ENCODE measurements at places on chromosomes 4 and X. TPM values are rescaled to one million over a fixed set of nuclear protein-coding genes. Genes with fewer than 3 reads are reported as not detected.

DNA sequence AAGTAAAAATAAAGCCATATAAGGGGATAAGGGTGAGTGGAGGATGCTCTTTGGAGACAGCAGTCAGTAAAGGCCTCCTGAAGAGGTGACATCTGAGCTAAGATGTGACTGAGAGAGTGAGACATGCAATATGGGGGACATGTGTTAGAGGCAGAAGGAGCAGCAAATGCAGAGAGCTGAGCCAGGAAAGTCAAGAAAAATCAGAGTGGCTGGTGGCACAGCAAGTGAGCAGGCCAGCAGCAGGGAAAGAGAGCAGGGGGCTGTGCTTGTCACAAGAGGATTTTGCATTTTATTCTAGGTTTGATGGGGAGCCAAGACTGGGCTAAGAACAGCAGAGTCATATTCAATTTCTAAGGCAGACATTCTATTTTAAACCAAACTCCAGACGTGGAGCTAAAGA is 394.5 kb downstream of the KCNIP4 start:
- no peak for DNase-seq

DNA sequence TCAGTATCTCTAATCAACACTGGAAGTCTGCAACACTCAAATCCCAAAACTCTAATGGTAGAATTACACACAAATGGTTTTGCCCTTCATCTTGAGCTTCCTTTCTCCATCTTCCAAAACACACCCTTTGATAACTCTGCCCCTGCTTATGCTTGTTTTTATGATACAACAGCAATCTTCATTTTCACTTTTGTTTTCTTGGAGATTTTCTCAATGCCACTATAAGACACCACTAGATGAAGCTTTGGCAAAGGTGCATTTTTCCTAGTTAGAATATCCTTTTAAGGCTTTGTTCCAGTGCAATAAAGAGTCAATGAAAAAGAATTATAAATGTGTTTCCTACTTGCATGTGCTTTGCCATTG is 472.4 kb upstream of the NWD2 start:
- no peak for DNase-seq

DNA sequence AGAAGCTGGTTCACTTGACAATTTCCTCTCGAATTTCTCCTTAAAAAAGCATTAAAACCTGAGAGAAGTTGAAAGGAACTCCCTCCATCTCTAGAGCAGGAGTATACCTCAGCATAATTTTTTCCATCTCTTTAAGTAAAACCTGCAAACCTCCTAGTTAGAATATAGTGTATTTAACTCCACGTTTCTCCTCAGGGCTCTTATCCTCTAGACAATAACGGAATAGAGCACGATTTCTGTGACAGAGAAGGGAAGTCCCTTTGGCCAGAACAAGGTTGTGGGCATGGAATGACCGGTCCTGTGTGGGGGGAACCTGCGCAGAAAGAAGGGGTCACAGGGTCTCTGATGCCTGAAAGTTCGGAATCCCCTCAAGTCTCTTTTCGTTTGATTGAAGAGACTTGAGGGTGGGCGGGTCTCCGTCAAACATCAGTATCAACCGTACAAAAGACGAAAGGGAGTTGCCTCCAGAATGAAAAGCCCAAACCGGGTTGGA is 697 bp downstream of the ZNF280C start:
- no peak for DNase-seq

DNA sequence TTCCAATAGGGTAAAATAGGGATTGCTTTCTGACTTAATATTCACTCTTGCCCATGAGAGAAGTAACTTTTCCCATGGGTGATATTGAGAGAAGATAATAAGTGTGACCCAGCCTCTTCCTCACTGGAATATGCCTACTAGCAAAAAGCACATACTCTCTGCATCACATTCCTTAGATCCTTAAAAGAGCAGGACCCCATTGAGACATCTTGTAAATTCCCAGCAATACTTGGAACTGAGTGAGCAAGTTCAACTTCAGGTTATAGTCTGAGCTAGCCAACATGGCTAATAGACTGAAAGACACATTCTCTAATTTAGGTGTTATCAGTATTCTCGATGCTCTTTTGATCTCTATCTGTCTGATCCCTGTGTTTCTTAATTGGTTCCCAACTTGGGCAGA is 1372.3 kb downstream of the STIM2 start:
- DNase-seq: no peak

DNA sequence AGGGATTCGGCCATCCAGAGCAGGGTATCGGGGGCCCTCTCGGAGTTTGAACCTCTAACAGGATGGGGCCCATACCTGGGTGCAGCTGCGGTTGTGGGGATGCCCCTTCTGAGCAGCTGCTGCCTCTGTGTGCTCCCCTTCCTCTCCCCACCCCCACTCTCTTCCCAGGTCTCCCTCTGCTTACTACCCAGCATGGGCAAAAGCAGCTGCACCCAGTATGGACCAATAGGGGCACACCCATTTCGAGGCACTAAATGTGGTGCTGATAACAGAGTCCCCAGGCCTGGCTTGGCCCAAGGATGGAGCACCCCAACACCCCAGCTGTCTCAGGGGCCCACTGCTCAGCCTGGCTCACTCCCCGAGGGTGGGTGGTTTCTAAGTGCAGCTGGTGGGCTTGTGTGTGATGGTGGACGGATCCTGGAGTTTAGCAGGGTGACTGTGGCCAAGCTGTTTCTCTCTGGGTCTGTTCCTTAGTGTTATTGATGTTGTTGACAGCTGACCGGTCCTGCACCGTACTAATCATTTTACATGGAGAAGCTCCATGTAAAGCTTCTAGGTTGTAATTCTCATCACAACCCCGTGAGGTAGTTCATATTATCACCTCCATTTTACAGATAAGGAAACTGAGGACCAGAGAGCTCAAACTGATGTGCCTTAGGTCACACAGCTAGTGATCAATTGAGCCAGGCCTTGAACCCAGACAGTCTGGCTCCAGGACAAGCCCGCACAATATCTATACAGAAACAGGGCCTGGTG is 13.1 kb upstream of the KIAA0232 start:
- no peak for DNase-seq

TRMT10A gene
- 4.6 TPM for total RNA-seq

DNA sequence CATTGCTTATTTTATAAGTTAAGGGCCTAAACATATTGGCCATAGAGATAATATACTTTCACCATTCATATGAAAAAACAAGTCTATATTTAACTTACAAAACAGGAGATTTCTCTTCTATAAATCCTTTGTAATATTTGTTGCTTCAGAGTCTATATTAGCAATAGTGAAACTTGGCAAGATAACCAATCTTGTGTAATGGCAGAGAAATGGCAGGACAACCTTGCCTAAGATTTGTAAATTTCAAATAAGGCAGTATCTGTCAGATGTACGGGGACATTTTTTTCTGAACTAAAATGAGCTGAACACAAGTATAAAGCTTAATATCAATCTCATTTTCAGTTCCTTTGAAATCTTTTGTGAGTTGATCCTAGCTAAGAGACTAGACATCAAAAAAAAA is 17.8 kb upstream of the CPEB2 start:
- no peak for DNase-seq

KCND1 gene
- 0.68 TPM for total RNA-seq

DNA sequence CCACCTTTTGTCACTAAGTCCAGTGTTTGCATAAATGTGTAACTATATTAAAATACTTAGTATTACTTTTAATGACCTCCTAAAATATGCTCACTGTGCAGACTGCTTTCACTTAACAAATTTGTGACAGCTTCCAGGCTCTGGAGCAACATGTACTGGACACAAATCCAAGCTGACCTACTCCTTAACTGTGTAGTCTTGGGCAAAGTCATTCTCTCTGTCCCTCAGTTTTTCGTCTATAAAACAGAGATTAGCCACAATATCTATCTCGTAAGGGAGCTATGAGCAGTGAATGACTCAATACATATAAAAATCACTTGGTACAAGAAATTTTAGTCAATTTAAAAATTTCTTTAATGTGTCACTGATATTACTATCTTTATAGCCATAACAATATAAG is 20.4 kb upstream of the RAB40A start:
- no peak for DNase-seq

- DNase-seq: no peak
These were observed 10.7 kb upstream of the BRS3 start for GRCh38 chrX:136477026-136477425.

GRCh38 chr4:61427099-61427817 is 227.1 kb downstream of the ADGRL3 start:
- no peak for DNase-seq

DNA sequence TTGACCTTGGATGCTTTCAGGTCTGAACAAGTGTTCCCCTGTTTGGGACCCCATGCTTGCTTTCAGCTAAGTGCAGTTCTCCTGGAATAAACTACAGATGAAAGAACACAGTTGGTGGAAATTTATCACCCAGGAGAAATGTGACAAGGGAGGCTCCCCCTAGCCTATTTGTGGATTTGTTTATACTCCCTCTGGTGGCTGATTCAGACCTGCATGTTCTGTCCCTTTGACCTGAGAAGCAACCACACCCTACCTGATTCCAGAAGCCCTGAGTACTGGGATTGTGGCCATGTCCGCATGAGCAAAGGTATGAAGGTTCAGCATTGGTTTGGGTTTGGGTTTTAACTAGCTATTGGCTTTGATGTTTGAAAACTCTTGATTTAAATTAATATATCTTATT is 440.9 kb downstream of the MID1IP1 start:
- peak; percentile 45 for DNase-seq

GRCh38 chr4:155587766-155588165 is 78.9 kb upstream of the GUCY1A1 start:
- no peak for DNase-seq

LYAR gene
- total RNA-seq: 3.0 TPM

DNA sequence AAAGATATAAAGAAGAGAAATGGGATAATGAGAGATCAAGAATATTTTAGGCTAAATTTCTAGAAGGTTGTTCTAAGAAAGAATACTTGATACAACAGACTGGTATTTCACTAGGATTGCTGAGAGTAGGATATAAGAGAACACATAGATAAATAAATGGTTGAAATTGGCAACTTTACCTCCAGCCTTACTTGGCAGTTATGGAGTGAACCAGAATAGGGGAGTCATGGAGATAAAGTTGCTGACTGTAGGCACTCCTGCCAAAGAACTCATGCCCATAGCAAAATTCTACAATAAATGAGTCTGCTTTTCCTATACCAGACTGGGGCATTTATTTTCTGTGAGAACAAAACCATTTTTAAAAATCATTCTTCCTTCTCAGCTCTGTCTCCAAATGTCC is 26.4 kb upstream of the MMRN1 start:
- DNase-seq: no peak

DNA sequence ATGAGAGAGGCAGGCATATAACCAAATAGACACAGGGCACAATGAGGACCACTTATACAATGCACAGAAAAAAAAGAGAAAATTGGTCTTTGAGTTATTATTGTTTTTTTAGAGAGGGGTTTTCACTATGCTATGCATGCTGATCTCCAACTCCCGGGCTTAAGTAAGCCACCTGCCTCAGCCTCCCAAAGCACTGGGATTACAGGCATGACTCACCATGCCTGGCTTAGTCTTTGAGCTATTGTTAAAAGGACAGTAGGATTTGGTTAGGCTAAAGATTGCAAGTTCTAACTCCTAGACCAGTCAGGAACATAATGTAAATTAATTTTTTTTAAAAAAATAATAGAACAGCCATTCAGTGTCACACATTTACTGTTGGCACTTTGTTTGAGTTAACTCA is 340.1 kb downstream of the GPAT3 start:
- no peak for DNase-seq

STOX2 gene
- total RNA-seq: 3.8 TPM

GRCh38 chrX:42704454-42704853 is 73.5 kb downstream of the PPP1R2C start:
- no peak for DNase-seq

DNA sequence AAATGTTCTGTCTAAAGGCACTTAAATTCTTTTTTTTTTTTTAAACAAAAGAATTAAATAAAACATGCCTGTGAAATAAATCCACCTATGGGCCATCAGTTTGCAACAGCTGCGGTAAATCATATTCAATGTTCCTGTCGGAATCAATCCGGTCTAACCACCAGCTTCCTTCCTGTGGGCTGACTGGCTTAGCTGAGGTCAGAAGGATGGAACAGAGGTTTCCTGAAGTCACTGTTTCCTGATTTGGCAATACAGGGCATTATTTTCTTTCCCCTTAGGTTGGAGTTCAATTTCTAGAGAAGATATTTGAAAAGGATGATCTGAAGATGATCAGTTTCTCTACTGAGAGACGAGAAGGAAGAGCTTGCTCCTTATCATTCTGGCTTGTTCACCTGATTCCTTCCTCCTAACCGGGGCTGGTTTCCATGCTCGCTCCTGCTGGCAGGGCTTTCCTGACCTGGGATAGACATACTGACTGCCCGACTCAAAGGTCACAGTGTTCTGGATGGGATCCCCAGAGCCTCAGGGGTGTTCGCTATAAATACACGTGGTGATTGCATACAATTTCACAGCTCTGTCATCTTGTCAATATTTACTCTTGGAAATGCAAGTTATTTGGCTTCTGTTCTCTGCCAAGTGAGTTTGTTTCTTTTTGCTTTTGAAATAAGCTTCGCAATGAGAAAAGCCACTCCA is 21.7 kb downstream of the PDLIM3 start:
- DNase-seq: peak; percentile 89

DNA sequence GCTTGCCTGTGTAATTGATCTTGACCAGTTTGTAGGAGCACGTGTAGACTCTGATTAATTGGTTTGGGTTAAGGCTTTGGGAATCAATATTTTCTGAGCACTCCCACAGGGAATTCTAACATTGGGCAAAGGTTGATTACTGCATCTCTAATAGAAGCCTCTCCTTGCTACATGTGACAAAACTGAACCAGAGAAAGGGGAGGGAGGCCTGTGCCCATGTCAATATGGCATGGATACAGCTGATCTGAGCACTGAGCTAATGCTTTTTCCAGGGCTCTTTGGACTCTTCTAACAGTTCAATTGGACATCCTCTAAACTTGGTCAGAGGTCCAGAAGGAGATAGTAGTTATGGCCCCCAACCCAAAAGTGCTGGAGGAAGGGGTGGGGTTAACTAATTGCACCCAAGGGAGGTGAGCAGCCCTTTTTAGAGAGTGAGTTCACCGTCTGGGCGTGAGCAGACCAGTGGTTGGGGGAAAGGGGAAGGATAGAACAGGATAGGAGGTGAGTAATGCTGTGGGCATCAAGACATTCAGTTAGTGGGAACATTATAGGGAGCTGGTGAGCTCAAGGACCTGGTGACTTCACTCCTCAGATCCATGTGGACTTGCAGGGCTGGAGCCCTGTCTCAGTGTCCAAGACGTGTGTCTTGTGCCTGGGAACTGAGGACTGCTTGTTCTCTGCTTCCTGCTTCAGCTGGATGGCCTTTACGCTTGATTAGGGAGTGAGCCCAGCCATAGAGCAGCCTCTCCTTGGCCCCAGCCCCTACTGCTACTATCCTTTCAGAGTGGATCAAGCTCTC is 22.8 kb downstream of the MSN start:
- DNase-seq: peak; percentile 55

- DNase-seq: no peak
These were observed 691.9 kb downstream of the TECRL start for GRCh38 chr4:63717384-63717783.

GRCh38 chr4:188869581-188869980 is 730.3 kb downstream of the TRIML1 start:
- DNase-seq: no peak

DNA sequence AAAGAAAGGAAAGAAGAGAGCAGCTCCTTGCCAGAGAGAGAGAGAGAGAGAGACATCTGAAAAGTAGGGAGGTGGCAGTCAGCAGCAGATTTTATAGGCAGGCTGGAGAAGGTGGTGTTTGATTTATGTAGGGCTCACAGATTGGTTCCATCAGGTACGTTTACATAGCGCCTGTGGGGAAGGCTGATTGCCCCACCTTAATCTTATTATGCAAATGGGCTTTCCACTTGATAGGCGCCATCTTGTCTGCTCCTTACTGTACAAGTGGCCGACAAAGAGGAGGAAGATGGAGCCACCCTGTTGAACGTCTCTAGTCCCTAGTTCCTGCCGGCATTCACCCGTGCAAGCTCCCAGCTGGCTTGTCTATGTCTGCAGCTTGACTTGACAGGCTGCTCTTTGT is 49.1 kb upstream of the DHRSX start:
- DNase-seq: no peak

Data from left lobe of liver (tissue), 2 donors.